Stimulated activated CD4-positive, alpha-beta T cell treated with anti-CD3 and anti-CD28 coated beads, Interleukin-1b, Interleukin-23, amount 100 ng/mL, for 1 hour (primary cell): ENCODE measurements at places on chromosomes 7 and 10.

- DNase-seq = no peak
Observed at GRCh38 chr7:70693321-70693685, 438.6 kb upstream of the GALNT17 start.

DNA sequence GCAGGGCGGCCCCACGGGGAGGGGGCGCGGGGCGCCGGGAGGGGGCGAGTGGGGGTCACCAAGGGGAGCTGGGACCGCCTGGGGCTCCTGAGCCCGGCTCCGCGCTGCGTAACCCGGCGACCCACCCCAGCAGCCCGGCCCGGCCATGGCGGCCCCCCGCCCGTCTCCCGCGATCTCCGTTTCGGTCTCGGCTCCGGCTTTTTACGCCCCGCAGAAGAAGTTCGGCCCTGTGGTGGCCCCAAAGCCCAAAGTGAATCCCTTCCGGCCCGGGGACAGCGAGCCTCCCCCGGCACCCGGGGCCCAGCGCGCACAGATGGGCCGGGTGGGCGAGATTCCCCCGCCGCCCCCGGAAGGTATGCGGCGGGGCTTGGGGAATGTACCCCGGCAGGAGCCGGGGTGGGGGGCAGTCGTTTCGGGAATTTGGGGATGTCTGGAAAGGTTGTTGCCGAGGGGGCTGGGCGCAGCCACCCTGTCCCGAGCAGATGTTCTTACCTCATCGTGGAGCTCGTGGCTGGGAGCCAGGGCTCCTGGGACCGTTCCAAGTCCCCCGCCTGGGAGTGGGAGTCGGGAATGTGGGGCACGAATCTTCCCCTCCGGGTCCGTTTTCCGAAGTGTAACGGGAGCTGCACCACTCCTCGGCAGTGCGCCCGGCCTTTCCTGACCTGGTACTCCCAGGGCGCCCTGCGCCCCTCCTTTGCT is 431 bp downstream of the ZYX start:
- DNase-seq = no peak

GRCh38 chr7:37068902-37069301 is 344.6 kb upstream of the AOAH start:
- no peak for DNase-seq

- no peak for DNase-seq
Observed at GRCh38 chr7:8126601-8127167, 135.3 kb downstream of the ICA1 start.

DNA sequence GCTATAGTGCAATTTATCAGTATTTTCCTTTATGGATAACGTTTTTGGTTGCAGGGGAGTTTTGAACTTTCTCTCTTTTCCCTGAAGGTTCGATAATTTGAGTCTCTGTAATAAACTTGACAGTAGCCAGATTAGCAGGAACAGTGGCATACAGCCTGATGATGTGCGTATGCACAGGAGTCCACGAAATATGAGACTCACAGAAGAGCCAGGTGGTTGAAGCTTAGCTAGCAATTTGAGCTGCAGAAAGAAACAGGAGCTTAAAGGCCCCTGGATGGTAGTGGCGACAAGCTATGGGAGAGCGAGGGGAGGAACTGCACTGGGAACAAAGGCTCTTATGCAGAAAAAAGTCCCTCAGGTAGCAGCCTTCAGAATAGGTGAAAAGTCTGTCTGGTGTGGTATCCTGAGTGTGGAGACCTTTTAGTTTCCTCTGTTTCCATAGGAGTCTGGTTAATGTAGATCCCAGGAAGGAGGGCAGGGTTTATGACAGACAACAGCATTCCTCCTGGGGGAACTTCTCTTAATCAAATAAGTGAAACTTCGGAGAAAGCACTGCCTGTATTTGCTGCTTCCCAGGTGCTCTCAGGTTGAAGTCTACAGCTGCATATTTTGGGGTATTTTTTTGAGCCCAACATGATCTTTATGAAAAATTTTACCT is 32.7 kb downstream of the FANK1 start:
- no peak for DNase-seq

DNA sequence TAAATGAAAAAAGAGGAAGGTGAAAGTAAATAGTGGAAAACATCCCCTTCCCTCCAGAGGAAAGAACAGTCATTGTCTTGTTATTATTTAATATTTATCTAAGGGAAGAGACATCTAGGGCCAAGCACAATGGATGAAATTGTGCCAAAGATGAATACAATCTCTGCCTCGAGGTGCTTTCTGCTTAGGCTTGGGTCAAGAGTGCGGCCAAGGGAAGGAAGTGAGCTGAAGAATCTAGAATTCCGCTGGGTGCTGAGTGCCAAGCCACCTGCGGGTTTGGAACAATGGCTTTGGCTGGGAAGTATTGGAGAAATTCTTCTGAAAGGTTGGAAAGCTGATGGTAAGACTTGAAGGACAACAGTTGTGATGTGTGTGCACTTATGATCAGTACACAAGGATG is 531.3 kb upstream of the FZD8 start:
- DNase-seq = no peak

GRCh38 chr10:84270708-84271107 is 25.9 kb downstream of the RGR start:
- DNase-seq = no peak

DNA sequence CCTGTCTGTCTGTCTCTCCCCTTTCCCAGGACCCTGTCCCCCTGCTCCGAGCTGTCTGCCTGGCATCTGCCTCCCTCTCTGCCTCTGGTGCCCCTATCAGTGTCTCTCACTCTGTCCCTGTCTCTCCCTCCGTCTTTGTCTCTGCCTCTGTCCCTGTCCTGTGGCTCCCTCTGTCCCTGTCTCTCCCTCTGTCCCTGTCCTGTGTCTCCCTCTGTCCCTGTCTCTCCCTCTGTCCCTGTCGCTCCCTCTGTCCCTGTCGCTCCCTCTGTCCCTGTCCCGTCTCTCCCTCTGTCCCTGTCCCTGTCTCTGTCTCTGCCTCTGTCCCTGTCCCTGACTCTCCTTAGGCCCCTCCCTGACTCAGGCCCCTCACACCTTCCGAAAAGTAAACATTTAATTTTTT is 75.0 kb upstream of the PAX2 start:
- DNase-seq = no peak

GRCh38 chr7:55271661-55272060 is 93.5 kb upstream of the LANCL2 start:
- no peak for DNase-seq

GRCh38 chr7:116495736-116496135 is 3.8 kb upstream of the CAV2 start:
- no peak for DNase-seq

DNA sequence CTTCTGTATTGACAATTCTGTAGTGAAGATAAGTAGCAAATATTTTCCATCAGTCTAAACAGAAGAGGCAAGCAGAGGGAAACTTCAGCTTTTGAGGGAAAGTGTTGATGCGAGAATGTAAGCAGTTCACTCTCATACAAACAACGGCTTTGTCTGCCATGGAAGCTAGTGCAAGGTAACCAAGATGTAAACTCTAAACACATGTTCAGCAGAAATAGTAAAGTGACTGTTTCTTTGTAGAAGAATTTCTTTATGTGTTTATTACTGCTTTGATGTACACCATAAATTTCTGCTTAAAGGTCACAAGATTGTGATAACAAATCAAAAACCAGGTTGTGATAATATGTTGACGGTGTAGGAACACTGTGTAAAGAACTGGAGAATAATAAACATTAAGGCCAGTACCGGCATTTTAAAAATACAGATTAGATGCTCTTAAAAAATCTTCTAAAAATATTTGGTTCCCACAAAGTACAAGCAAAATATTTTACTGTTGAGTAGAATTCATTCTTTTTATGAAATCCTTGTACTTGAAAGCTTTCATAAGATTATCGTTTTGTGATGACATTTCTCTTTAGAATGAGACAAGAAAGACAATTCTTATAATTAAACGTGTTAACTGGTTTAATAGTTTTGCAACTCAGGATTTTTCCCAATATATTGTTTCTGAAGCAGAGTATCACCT is 34.2 kb downstream of the SEMA3C start:
- no peak for DNase-seq
